T-helper 17 cell (primary cell): ENCODE measurements at places on chromosomes 3 and 15.

- DNase-seq = no peak
Measured at GRCh38 chr3:44301746-44302145, 36.8 kb upstream of the TCAIM start.

GRCh38 chr15:59553879-59554735 lies 57.5 kb upstream of the GCNT3 start:
- DNase-seq = no peak

GRCh38 chr15:48332642-48333034 lies 1.4 kb downstream of the DUT start:
- DNase-seq = no peak

- no peak for DNase-seq
Measured at GRCh38 chr3:56974247-56974930, 86.1 kb upstream of the SPATA12 start.

- no peak for DNase-seq
Measured at GRCh38 chr3:184320104-184320445, 5.7 kb downstream of the EIF4G1 start.

DNA sequence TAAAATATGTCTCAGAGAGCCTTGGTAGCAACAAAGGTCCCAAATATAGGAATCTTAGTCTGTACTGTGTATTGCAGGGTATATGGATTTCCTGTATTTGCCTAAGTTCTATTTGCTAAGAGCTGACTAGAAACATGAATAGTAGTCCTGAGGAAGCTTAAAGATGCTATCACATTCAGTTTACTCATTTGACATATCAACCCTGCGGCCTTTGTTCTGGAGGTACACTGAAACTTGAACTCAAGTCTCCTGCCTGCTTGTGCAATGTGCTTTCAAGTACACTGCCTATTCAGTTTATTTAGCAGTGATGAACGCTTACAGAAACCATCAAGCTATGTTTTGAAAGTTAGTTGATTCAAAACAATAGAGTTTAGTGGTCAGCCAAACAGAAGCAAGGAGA lies 21.1 kb downstream of the IL1RAP start:
- DNase-seq = no peak

- no peak for DNase-seq
Measured at GRCh38 chr3:162007722-162008121, 511.1 kb downstream of the OTOL1 start.

- DNase-seq = peak; percentile 15
Measured at GRCh38 chr15:73052653-73053397, 562 bp downstream of the NEO1 start.

DNA sequence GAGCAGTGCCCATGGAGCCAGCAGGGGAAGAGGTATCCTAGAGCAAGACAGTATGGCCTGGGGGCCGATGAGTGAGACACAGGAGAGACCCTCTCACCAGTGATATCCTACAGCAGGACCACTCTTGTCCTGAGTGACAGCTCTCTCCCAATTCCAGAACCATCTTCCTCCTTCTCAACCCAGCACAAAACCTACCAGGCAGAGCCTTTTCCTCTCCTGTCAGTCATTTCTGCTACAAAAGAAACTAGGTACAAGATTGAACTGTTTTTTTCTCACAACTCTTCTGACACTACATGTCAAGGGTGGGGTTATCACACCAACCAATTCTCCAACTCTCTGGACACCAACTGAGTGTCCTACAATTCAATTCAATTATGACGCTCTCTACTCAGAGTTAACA lies 506.6 kb downstream of the EPHB1 start:
- DNase-seq = no peak

DNA sequence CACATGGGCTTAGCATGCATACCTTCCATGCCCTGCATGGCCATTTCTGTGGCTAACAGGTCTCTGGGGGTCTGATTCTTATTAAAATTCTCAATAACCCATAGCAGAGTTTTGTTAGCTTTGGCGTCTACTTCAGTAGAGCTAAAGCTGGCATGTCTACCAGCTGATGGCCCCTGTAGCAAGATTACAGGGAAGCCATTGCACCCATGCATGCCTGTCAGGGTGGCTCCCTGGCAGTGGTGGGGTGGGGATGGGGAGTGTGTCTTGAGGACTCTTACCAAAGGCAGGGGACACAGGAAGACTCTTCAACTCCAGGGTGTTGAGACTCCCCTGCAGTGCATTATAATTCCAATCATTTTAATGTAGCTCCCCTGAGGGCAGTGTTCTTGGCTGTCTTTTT lies 4.7 kb downstream of the KY start:
- no peak for DNase-seq

DNA sequence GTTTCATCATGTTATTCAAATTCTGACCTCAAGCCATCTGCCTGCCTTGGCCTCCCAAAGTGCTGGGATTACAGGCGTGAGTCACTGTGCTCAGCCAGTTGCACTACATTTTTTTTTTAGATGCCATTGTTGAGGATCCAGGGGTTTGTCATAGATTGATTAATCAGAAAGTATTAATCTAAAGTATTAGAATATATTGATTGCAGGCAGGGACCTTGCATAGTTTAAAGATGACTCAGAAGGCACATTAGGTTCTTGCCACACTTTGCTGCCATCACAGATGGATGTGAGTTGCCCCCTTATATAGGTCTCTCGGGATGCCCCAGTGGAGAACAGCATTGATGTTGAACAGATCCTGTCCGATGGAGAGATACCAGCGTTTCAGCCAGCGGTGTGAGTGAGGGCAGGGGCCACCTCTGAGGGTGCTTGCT lies 41.1 kb downstream of the IGF1R start:
- no peak for DNase-seq

DNA sequence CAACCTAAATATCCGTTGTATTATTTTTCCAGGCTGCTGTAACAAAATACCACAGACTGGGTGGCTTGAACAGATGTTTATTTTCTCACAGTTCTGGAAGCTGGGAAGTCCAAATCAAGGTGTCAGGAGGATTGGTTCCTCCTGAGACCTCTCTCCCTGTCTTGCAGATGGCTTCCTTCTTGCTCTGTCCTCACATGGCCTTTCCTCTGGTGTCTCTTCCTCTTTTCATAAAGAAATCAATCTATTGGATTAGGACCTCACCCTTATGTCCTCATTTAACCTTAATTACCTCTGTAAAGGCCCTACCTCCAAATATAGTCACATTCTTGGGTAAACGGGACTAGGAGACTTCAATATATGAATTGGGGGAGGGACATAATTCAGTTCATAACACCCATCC lies 89.2 kb upstream of the PLCL2 start:
- DNase-seq = no peak

GRCh38 chr3:172030181-172030580 lies 9.2 kb upstream of the FNDC3B start:
- no peak for DNase-seq

GRCh38 chr15:23736033-23736673 lies 49.0 kb upstream of the NDN start:
- DNase-seq = no peak

DNA sequence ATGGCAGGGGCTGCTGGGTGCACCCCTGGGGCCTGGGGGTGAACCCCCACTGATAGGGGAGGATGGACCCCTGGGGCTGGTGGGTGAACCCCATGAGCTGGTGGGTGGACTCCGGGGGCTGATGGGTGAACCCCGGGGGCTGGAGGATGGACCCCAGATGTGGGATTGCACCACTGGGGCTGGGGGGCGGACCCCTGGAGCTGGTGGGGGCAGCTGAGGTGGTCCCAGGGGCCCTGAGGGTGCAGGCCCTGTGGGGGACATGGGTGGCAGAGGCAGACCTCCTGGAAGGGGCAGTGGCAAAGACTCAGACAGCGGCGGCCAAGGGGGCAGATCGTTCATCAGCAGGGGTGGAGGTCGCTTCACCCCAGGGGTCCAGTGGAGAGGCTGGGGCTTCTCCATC lies 17.4 kb upstream of the TXNRD3 start:
- no peak for DNase-seq

- DNase-seq = no peak
Measured at GRCh38 chr3:188421151-188421821, 267.3 kb downstream of the LPP start.

DNA sequence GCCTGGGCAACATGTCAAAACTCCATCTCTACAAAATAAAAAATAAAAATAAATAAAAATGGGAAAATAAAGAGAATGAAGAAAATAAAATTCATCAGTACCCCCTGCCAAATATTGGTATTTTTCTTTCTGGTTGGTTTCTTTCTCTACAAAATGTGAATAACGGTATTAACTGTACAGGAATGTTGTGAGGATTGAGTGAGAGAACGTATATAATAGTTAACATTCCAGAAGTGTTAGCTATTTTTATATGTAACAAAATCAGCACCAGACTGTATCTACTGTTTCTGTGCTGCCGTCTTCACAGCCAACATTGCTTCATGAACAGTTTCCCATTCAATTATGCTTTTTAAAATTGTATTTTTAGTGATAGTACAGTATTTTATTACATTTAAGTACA lies 25.5 kb upstream of the RNU6-1 start:
- DNase-seq = no peak

- DNase-seq = no peak
Measured at GRCh38 chr15:70704166-70704565, 59.2 kb downstream of the UACA start.

DNA sequence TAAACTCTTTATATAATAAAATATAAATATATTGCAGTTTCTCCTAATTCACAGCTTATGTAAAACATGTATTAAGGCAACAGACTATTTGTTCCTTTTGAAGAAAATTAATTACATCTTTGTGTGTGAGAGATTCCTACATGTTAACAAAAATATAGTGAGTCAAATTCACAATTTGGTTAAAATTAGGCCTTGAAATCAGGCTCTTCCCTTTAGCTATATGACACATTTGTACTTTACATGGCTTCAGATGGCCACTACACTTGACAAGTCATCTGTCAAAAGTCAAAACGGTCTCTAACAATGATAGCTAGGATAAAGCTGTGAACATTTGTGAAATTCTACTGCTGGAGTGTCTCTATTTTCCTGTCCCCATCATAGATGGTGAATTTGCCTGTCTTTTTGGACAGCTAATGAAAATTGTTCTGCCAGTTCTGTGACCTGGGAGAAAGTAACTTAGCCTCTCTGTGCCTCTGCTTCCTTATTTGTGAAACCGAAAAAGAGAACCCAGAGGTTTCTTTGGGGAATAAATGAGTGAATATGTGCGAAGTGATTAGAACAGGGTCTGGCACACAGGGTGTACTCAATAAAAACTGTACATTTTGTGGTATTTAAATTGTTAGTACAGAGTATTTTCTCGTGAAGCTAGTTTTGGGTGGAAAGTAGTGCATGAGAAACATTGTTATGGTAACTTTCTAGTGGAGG lies 23.6 kb downstream of the TM4SF4 start:
- no peak for DNase-seq

- no peak for DNase-seq
Measured at GRCh38 chr3:125104639-125105038, 48.8 kb upstream of the HEG1 start.

- DNase-seq = no peak
Measured at GRCh38 chr3:58657036-58657520, 9.5 kb downstream of the FAM3D start.

DNA sequence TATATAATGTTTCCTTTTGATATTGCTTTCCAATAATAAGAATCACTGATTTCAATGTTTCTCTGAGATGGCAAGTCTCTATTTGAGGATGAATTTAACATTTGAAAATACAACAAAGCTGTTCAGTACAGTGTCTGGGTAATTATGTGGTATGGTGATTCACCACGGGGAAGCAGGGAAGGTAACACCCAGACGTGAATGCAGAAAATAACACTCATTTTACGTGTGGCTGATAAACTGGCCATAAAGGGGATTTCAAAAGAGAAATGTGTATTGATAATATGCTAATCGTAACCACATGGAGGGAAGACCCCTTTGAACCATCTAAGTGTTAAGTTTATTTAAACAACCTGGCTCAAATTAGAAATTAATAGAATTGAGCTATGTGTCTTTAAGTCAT lies 344.6 kb downstream of the GRM7 start:
- no peak for DNase-seq

GRCh38 chr3:129703913-129704312 lies 97.4 kb upstream of the PLXND1 start:
- DNase-seq = no peak

DNA sequence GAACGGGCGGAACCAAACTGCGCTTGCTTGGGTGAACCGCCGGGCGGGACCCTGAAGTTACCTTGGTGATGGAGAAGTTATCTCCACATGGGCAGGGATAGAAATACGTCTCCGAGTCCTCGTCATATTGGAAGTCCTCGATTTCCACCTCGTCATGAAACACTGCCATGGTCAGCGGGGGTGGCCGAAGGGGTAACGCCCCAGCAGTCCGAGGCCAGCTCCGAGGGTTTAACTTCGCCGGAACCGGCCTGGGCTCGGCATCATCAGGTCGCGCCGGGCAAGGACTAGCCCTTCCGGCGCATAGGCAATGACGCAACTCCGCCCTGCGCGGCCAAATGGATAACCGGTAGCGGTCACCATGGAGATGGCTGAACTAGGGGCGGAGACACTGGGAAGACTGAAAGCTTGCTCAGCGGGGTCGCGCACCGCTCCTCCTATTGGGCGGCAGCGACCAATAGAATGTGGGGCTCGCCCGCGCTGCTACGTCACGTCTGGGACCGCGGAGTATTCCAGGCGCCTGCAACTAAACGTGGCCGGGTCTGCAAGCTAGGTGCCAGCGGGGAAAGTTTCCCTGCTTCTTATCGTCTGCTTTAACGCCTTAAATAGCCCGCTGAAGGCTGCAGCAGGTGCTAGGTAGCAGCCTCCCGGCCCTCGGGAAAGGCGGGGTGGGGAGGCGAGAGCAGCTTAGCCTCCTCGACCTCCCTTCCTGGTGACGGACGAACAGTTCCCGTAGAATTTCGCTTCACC lies at the start of the genes DPH3 and OXNAD1:
TSS of gene DPH3 (minus strand) at position 236 of the 747 bp plus-strand sequence. CDS start at position 169, 67 bp downstream.
TSS of gene OXNAD1 (plus strand) at position 505 of the 747 bp plus-strand sequence. CDS start 5,741 bp downstream, outside the sequence.
- DNase-seq = peak; percentile 98

DNA sequence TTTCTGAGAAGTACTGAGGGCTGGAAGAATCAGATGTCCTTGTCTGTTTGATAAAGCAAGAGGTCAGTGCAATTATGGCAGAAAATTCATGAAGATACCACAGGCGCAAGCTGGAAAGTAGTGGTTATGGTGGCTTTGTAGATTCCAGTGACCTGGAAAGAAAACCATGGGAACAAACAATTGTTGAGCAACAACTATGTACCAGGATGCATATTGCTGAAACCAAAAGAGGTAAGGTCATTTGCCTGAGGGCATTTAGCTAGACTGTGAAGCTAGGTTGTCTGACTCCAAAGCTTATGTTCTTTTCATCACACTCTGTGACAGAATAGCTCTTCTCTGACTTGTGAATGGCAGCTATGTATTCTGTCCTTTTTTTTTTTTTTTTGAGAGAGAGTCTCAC lies 74.0 kb downstream of the B3GALNT1 start:
- no peak for DNase-seq

DNA sequence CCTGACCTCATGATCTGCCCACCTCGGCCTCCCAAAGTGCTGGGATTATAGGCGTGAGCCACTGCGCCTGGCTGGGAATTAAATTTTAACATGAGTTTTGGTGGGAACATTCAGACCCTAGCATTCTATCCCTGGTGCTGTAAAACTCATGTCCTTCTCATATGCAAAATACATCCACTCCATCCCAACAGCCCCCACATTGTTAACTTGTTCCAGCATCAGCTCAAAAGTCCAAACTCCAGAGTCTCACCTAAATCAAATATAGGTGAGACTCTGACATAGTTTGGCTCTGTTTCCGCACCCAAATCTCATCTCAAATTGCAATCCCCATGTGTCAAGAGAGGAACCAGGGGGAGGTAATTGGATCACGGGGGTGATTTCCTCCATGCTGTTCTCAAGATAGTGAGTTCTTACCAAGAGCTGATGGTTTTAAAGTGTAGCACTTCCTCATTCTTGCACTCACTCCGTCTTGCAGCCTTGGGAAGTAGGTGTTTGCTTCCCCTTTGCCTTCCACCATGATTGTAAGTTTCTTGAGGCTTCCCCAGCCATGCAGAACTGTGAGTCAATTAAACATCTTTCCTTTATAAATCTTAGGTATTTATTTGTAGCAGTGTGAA lies 96.2 kb upstream of the PLCL2 start:
- no peak for DNase-seq

GRCh38 chr3:149553781-149554451 lies 79.4 kb downstream of the TM4SF4 start:
- DNase-seq = no peak
